Liver (tissue), 10 donors: ENCODE measurements at places on chromosomes 16 and 17.

DNA sequence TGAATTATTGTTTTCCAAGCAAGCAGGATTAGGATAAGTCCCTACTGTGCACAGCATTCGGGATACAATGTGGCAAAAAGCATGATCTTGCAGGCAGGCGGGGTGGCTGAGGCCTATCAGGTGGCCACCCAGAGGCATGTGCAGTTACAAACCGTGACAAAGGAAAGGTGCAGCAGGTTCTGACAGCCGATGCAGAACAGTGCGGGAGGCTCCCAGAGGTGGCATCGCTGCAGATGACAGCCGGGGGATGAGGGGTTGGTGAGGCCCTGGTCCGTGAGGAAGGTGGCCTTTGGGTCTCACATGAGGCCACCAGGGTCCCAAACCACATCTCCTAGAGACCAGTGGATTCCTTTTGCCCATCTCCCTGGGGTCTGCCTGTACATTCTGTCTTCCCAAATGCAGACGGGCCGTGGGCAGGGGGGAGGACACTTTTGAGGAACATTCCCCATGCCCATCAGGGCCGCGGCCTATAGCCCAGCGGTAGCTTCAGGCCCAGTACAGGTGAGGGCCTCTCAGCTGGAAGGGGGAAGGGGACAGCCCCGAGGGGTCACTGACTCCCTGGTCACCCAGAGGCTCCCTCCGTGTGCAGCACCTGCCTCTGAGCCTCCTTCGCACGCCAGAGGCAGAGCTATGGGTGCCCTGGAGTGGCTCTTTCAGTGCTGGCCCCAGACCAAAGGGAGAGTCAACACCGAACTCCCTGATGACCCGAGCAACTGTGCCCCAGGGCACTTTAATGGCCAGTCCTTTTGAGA, 85.1 kb downstream of the SOCS1 start:
- DNase-seq, result no peak

- no peak for DNase-seq
Measured at GRCh38 chr17:82134101-82134500, 36.1 kb upstream of the FASN start.

DNA sequence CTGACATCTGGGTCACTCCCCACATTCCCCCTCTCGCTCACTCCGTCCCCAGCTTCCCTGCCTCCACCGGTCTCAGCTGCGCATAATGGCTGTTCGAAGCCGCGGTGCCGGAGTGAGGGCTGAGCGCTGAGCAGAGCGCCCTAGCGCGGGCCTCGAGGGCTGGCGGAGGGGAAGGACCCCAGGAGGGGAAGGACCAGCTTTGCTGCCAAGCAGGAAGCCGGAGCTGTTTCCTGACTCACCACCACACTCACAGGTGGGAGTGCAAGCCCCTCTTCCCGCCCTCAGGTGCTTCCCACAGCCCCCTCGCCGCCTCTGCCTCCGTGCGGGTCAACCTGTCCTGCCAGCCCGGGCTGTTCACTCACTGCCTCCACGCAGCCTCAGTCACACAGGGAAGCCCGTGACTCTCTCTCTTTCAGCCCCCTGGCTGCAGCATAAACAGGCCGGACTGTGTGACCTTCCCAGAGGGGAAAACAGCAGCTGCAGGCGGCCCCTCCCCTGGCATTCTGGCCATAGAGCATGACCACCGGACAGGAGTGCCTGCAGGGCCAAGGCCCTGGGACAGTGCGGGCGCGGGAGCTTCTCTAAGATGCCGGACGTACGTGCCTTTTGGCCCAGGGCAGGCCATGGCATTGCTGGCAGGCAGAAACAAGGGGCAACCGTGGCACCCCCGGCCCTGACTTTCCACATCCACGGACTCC, 23.7 kb downstream of the SLC43A2 start:
- no peak for DNase-seq

DNA sequence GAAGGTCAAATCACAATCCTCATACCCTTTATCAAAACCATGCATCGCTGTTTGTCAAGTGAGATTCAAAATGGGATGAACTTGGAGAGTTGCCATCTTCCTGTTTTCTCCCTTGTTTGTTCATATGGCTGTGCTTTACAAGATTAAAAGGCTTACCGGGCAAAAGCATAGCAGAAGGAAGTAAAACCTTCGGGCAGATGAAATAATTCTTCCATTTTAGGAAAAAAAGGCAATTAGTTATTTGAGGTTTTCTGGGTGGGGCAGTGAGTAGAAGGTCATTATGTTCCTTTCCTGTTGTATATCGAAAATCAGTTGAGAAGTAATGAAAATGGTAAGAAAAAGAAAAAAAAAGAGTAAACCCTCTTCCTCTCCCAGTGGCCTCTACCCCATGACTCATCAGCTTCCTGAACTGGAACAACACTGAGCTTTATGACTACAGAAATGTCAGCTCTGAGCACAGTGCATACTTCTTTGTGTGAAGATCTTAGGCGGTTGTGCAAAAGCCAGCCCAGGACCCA, 369.2 kb downstream of the CDH13 start:
- DNase-seq, result no peak

DNA sequence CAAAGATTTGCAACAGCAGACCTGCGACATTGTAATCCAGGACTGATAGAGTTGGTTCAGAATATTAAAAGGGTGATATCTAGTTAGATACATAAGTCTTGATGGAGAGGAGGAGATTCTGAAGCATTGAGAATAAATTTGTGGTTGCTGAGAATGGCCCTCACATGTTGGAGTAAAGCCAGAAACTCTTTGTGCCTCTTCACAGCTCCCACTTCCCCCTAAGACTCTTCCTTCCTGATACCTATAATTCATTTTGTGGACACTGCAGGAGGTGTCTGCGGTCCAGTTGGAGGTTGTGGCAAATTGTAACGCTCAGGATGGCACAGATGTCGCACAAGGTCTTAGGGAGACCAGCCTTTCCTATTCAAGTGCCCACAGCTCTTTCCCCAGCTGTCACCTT, 17.5 kb downstream of the WWOX start:
- no peak for DNase-seq

DNA sequence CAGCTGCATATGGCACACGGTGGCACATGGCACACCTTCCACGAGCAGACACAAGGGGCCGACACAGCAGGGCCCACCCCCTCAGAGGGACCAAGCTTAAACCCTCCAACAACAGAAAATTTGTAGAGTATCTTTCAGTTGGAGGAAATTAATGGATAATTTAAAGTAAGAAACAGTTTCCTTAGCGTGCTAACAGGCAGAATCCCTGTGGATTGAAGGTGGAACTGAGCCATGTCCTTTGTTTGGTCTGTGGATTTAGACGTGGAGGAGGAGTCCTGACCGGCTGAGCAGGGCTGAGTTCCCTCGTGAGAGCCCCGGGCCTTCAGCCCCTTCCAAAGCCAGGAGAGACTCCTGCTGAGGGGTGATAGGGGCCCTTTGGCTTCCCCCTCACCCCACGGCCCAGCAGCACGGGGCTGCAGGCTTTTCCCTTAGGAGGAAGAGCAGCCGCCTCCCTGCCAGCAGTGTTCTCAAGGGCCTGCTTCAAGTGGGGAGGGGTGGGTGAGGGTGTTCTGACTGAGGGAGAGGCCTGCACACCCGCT, 1.4 kb upstream of the CYB561 start:
- DNase-seq, result no peak

DNA sequence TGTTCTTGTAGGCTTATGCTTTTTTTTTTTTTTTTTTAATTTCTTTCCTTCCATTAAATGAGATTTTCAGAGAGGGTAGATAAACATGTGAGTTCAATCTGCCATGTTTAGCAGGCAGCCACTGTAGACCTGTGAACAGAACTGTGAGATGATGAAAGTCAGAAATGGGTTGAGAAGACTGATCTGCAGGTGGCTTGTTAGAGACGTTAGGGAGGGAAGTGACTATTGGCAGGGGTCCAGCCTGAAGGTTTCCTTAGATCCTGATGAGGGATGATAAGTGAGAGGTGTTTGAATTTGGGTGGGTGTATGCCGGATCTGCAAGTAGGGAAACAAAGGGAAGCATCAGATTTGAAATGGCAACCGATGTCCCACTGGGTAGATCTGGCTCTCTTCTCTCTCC, 157.8 kb downstream of the HS3ST3B1 start:
- no peak for DNase-seq

DNA sequence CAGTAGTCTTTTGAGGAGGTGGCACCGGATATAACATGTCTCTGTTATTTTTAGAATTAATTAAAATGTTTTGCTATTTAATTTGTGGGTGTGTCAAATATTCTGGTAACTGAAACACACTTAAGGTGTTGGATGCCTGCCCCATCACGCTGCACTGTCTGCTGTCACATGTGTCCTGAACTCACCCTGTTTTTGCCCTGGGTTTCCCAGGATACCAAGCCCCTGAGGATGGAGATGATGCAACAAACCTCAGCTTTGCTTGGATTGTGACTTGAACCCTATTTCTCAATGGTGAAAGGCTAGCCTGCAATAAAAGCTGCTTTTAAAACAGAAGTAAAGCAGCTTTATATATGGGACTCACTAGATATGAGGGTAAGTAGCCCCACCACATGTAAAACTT, 11.5 kb upstream of the DUSP14 start:
- no peak for DNase-seq

- no peak for DNase-seq
Measured at GRCh38 chr17:12549499-12550041, 116.1 kb upstream of the MYOCD start.

GRCh38 chr16:6204945-6205344, 1107.3 kb upstream of the EEF2KMT start:
- no peak for DNase-seq

DNA sequence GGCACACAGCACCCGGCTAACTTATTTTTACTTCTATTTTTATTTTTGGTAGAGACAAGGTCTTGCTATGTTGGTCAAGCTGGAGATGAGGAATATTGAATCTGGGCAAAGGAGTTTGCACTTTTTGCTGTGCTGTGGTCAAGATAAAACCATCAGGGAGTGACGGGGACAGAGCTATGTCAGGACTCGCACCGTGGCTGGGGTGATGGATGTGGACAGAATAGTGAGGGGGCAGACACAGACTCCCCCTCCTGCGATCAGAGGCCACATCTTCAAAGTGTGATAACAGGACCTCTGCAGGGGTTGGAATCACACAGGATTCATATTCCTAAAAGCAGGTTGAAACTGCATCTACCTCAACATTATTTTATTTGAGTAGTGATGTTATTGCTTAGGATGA, 25.6 kb downstream of the IL21R start:
- no peak for DNase-seq

- DNase-seq, result no peak
Measured at GRCh38 chr16:55330781-55331647, 7.0 kb downstream of the IRX6 start.

DNA sequence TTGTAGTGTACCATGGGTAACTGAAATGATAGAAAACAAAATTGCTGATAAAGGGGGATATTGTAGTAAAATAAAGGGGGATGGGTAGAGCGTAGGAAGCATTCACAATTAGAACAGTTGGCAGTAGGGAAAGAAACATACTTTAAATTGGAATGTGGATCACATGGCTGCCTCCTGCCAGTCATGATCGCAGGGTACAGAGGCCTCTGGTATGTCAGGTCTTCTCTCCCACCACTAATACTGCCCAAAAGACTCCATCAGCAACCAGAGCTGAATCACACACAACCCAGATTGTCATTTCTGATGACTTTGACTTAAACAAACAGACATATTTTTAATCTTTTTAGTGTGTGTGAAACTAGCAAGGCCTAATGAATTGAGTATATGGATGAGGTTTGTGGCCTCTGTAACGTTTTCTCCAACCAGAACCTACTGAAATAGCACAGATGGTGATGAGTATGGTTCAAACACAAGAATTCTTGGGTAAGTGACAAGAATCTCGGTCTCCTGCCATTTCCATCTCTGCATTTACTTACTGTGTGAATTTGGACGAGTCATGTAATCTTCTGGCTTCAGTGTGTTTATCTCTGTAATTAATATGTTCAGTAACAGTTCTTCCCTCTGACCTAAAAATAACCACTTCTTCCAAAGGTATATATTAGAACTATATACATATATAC, 112.6 kb downstream of the USP22 start:
- DNase-seq, result no peak

- no peak for DNase-seq
Measured at GRCh38 chr17:12261354-12261753, 240.7 kb downstream of the MAP2K4 start.

DNA sequence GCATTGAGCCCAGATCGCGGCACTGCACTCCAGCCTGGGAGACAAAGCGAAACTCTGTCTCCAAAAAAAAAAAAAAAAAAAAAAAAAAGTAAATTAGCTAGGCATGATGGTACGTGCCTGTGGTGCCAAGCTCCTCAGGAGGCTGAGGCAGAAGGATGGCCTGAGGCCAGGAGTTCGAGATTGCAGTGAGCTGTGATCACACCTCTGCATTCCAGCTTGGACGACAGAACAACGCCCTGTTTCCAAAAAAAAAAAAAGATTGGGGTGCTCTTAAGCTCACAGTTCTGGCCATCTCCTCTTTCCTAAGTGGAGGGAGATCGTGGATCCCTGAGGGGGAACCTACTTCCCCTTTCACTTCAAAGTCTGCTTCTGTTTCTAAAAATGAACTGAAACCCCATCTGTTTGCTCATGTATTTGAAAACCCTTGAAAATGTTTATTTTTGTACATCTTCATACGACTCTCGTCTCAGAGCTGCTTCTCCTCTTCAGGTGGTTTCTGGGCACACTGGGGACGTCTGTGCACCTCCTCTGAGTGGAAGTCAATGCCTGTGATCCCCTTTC, 138.8 kb downstream of the PRKCA start:
- DNase-seq, result no peak

DNA sequence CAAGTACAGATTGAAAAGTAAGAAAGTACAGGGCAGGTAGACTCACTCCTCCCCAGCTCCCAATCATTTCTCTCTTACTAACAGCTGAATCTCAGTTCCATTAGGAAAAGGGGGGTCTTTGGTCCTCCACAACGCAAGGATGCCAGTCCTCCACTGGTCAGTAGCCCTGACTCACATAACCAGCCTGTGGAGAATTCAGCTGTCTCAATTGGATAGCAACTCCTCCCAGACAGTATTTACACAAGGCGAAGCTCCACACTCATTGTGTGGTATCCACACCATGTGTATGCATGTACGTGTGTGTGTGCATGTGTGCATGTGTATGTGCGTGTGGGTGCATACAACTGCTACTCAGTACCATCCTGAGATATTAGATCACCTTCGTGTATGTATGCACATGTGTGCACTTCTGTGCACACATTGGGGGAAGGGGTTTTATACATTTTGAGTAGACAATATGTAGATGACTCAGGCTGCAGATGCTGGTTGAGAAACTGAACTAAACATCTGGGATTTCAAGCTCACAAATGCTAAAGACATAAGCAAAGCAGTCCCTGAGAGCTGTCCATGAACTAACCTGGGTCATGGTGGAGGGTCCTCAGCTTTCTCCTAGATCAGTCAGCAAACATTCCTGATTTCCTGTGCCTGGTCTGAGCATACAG, 240.1 kb downstream of the SLC39A11 start:
- no peak for DNase-seq

DNA sequence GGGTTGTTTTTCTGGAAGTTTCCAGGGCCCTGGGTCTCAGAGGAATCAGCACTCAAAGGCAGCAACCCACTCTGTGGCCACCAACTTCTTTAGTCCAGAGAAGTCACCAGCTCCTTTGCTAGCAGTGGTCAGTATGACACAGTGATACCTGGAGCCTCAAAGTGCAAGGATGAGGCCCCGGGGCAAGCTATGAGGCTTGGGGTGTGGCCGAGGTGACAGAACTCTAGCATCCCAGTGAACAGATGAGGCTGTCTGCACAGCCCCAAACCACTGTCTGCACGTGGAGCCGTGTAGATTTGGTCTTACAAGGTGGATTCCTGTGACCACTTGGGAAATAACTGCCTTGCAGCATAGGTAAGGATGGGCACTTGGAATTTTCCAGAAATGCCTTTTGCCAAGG, 24.9 kb downstream of the TEKT5 start:
- DNase-seq, result no peak

- DNase-seq, result peak; percentile 55
Measured at GRCh38 chr17:38584350-38584925, 21.3 kb downstream of the SRCIN1 start.

- peak; percentile 34 for DNase-seq
Measured at GRCh38 chr17:47205419-47205963, 3.7 kb upstream of the MYL4 start.
